Activated CD4-positive, alpha-beta memory T cell treated with anti-CD3 and anti-CD28 coated beads for 36 hours (primary cell): ENCODE measurements at places on chromosomes 6 and 20. TPM values are rescaled to one million over a fixed set of nuclear protein-coding genes. Genes with fewer than 3 reads are reported as not detected.

Gene NOL4L
- 21.8 TPM for total RNA-seq

Gene FNDC11
- 0.55 TPM for total RNA-seq

Gene KCNK16
- total RNA-seq = not detected

Gene PDRG1
- total RNA-seq = 12.1 TPM

Gene CST5
- not detected for total RNA-seq

Gene SLC17A9
- total RNA-seq = 9.7 TPM

Gene CD109
- 7.2 TPM for total RNA-seq

DNA sequence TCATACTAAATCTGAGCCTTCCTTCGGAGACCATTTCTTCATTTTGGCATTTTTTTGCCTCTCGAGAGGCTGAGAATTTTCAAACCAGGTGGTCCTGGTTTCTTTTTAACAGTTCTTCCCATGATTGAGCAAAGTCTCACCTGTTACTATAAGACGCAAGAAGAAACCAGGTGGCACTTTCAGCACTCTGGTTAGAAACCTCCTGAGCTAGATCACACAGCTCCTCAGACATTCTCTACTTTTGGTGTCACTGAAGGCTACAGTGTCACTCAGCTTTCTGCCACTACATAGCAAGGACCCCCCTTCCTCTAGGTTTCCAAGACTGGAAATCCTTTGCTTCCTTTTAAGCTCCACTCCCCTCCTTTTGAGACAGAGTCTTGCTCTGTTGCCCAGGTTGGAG is 7.3 kb downstream of the IFNGR1 start:
- no peak for DNase-seq
- H3K27me3 ChIP-seq = no peaks in the 10 kb centered on the region
- peaks cover 33% of the 10 kb centered on the region for H3K4me1 ChIP-seq
- no peak overlapping the region for H3K4me3 ChIP-seq

- H3K36me3 ChIP-seq = peaks cover 5% of the 10 kb centered on the region
- peaks cover 70% of the 10 kb centered on the region for H3K4me1 ChIP-seq
- H3K27ac ChIP-seq = peak overlapping the region; percentile 87
- H3K27me3 ChIP-seq = no peaks in the 10 kb centered on the region
- peak overlapping the region; percentile 37 for H3K4me3 ChIP-seq
- peak; percentile 32 for DNase-seq
Measured at GRCh38 chr6:142903812-142904211, 41.2 kb downstream of the HIVEP2 start.

- H3K27ac ChIP-seq = no peak overlapping the region
- H3K27me3 ChIP-seq = peaks cover 5% of the 10 kb centered on the region
- no peak overlapping the region for H3K4me3 ChIP-seq
Measured at GRCh38 chr6:138231381-138231886, 13.1 kb upstream of the PBOV1 start.

GRCh38 chr20:53672484-53673129 is 79.0 kb upstream of the ZNF217 start:
- no peaks in the 10 kb centered on the region for H3K4me1 ChIP-seq
- H3K27ac ChIP-seq = no peak overlapping the region
- H3K36me3 ChIP-seq = no peaks in the 10 kb centered on the region
- DNase-seq = no peak
- no peak overlapping the region for H3K4me3 ChIP-seq

DNA sequence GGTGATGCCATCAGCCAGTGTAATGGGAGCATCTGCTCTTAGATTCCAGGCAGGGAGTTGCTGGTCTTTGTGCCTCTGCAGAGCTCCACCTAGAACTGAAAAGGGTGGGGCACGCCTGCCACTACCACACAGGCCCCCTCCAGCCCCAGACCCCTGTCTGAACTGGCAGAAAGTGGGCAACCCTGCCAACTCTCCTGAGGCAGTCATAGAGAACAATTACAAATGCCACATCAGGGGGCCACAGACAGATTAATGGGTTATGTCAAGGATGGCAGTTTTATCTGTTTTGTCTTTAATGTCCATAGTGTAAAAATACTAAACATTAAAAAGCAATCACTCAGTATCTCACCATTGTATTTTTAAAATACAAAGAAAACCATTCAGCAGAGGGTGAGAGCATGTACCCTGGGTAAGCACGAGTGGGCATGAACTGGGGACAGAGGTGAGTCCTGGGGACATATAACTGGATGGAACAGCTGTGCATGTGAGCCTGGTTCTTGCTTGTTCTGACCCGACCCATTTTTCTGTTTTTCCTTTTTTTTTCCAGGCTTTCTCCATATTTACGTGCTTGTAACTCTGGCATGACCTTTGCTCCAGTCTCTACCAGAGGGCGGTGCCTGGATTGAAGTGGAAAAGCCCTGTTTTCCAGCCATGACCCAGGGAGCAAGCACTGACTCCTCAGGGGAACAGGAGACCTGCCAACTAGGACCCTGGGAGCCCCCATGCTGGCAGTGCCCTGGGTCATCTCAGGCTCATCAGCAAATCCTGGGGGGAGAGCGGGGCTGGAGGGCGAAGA is 8.2 kb downstream of the TRAF3IP2 start:
- H3K27me3 ChIP-seq = no peaks in the 10 kb centered on the region
- H3K36me3 ChIP-seq = peaks cover 18% of the 10 kb centered on the region
- H3K4me3 ChIP-seq = no peak overlapping the region
- H3K4me1 ChIP-seq = peaks cover 24% of the 10 kb centered on the region
- no peak overlapping the region for H3K27ac ChIP-seq

GRCh38 chr6:163412341-163412740 is 2.2 kb upstream of the QKI start:
- H3K4me3 ChIP-seq = peak overlapping the region; percentile 76
- DNase-seq = no peak
- H3K27ac ChIP-seq = no peak overlapping the region

- H3K4me3 ChIP-seq = no peak overlapping the region
- DNase-seq = no peak
- H3K27me3 ChIP-seq = no peaks in the 10 kb centered on the region
- H3K4me1 ChIP-seq = no peaks in the 10 kb centered on the region
- H3K36me3 ChIP-seq = no peaks in the 10 kb centered on the region
- H3K27ac ChIP-seq = no peak overlapping the region
Measured at GRCh38 chr6:34036357-34037069, 109.4 kb downstream of the GRM4 start.

- H3K27ac ChIP-seq = no peak overlapping the region
- peaks cover 7% of the 10 kb centered on the region for H3K4me1 ChIP-seq
- no peak overlapping the region for H3K4me3 ChIP-seq
Measured at GRCh38 chr20:34443546-34443945, 72.7 kb upstream of the DYNLRB1 start.

GRCh38 chr6:3289664-3290055 is 30.9 kb downstream of the PSMG4 start:
- no peak for DNase-seq
- no peaks in the 10 kb centered on the region for H3K4me1 ChIP-seq
- no peaks in the 10 kb centered on the region for H3K36me3 ChIP-seq
- no peak overlapping the region for H3K27ac ChIP-seq
